ENCODE measurements at places on chromosomes 6 and 20.

- H3K4me1 ChIP-seq = peaks cover 5% of the 10 kb centered on the region
- no peaks in the 10 kb centered on the region for H3K36me3 ChIP-seq
These were observed 90.9 kb upstream of the PREP start for GRCh38 chr6:105493736-105494135.

- H3K27me3 ChIP-seq = no peaks in the 10 kb centered on the region
- H3K4me3 ChIP-seq = no peak overlapping the region
- no peak for DNase-seq
- peaks cover 4% of the 10 kb centered on the region for H3K36me3 ChIP-seq
- no peaks in the 10 kb centered on the region for H3K4me1 ChIP-seq
- H3K27ac ChIP-seq = no peak overlapping the region
These were observed 134.0 kb downstream of the QRSL1 start for GRCh38 chr6:106763361-106763760.

DNA sequence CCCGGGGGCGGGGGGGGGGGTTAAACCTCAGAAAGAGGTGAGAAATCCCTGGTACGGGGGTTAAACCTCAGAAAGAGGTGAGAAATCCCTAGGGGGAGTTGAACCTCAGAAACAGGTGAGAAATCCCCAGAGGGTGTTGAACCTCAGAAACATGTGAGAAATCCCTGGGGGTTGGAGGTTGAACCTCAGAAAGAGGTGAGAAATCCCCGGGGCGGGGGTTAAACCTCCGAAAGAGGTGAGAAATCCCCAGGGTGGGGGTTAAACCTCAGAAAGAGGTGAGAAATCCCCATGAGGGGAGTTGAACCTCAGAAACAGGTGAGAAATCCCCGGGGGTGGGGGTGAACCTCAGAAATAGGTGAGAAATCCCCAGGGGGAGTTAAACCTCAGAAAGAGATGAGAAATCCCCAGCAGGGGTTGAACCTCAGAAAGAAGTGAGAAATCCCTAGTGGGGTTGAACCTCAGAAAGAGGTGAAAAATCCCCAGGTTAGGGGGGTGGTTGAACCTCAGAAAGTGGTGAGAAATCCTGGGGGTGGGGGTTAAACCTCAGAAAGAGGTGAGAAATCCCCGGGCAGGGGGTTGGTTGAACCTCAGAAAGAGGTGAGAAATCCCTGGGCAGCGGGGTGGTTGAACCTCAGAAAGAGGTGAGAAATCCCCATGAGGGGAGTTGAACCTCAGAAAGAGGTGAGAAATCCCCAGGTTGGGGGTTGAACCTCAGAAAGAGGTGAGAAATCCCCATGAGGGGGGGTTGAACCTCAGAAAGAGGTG lies 87.4 kb downstream of the PLG start:
- no peak for DNase-seq
- no peaks in the 10 kb centered on the region for H3K36me3 ChIP-seq
- H3K27ac ChIP-seq = no peak overlapping the region
- no peak overlapping the region for H3K4me3 ChIP-seq
- peaks cover 11% of the 10 kb centered on the region for H3K4me1 ChIP-seq
- no peaks in the 10 kb centered on the region for H3K27me3 ChIP-seq

DNA sequence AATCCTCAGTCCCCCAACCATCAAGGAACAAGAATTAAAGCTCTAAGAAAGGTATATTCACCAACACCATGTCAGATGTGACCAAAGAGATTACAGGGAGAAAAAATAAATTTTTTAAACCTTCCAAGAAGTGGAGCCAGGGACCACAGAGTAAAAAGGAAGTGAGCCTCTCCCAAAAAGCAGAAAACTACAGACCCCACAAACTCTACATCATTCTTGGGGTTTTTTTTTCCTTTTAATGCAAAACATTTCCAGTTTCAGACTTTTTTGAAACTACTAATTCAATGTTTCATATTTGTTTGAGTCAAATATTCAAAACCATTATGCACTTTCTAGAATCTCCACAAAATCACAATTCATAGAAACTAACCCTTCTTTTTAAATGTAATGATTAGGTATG lies 6.8 kb upstream of the IL17F start:
- no peak for DNase-seq
- H3K27me3 ChIP-seq = peaks cover 25% of the 10 kb centered on the region
- no peak overlapping the region for H3K27ac ChIP-seq
- H3K4me1 ChIP-seq = peaks cover 8% of the 10 kb centered on the region
- H3K4me3 ChIP-seq = no peak overlapping the region

DNA sequence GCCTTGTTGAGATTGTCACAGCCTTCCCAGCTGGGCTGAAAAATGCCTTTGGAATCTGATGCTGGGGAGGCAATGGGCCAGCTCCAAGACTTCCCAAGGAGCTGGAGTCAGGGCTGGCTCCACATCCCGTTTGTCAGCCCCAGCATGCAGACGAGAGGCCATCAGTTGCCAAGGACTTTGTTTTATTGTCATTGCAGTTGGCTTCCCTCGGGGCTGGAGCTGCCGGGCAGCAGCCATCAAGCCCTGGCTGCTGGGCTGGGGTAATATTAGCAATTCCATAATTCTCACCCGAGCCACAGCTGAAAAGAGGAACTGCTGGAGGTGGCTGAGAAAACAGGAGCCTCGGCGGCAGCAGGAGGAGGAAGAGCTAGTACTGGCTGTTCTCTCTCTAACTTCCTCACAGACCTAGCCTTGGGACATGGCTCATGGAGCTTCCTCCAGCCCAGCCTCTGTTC lies 182.5 kb downstream of the CDC5L start:
- no peak overlapping the region for H3K27ac ChIP-seq
- H3K4me1 ChIP-seq = peaks cover 6% of the 10 kb centered on the region
- H3K36me3 ChIP-seq = no peaks in the 10 kb centered on the region
- no peak overlapping the region for H3K4me3 ChIP-seq
- H3K27me3 ChIP-seq = peaks cover 40% of the 10 kb centered on the region

- no peak overlapping the region for H3K27ac ChIP-seq
- no peak for DNase-seq
- H3K27me3 ChIP-seq = peaks cover 4% of the 10 kb centered on the region
- H3K4me3 ChIP-seq = no peak overlapping the region
These were observed 3.9 kb upstream of the PHF20 start for GRCh38 chr20:35767683-35768481.

DNA sequence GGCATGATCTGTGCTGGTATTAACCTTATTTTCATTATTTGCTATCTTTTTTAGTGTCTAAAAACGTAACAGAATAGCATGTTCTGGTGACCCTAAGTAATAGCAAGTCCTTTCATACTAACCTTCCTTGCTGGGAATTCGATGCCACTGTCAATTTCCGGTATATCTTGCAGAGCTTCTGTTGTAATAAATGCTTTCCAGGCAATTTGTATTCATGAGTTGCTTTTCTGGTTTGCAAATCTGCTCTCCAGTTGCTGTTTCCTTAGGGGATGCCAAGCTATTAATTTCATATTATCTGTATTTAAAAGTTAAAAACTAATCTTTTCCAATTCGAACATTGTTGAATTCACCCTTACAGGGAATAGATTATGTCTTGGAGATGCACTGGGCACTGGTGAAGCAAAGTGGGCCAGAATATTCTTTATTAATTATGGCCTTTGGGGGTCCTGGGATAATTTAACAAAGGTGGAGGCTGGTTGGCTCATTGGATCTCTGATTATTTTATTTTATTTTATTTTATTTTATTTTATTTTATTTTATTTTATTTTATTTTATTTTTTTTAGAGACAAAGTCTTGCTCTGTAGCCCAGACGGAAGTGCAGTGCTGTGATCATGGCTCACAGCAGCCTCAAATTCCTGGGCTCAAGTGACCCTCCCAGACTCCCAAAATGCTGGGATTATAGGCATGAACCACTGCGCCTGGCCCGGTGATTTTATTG lies 123.6 kb upstream of the GLP1R start:
- H3K27ac ChIP-seq = no peak overlapping the region
- DNase-seq = no peak
- H3K4me1 ChIP-seq = no peaks in the 10 kb centered on the region
- peaks cover 3% of the 10 kb centered on the region for H3K27me3 ChIP-seq
- no peak overlapping the region for H3K4me3 ChIP-seq

- H3K27me3 ChIP-seq = no peaks in the 10 kb centered on the region
- no peaks in the 10 kb centered on the region for H3K36me3 ChIP-seq
- no peak for DNase-seq
- H3K4me3 ChIP-seq = no peak overlapping the region
- H3K27ac ChIP-seq = peak overlapping the region; percentile 34
- H3K4me1 ChIP-seq = peaks cover 37% of the 10 kb centered on the region
These were observed 134.8 kb downstream of the LY86 start for GRCh38 chr6:6723361-6723760.

DNA sequence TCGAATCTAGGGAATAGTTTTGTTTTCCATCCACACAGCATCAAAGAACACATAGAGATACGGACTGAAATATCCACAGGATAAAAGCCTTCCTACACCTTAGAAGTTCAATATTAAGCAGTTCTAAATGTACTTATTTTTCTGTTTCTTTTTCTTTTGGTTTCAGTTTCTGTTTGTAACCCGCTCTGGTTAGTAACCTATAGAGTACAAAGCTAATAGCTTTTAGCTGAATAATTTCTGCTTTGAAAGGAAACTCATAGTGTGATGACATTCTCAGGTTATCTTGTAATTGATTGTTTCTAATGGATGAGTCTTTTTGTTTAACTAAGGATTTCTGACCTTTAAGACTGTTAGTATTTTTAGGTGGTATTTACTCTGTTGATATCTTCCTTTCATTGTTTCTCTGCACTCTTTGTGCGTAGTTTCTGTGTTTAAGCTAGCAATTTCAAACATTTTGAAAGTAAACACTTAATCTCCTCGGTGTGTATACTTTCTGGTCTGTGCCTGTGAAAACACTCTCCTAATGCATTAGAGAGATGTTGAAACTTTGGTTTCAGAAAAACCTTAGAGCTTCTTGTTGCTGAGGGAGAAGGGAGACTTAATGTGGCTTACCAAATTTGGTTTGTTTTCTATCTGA lies 385.5 kb downstream of the HDGFL1 start:
- H3K4me1 ChIP-seq = peaks cover 17% of the 10 kb centered on the region
- DNase-seq = no peak
- peak overlapping the region; percentile 47 for H3K4me3 ChIP-seq
- no peaks in the 10 kb centered on the region for H3K27me3 ChIP-seq

GRCh38 chr6:143115728-143116127 lies 55.0 kb downstream of the AIG1 start:
- no peak for DNase-seq
- no peaks in the 10 kb centered on the region for H3K4me1 ChIP-seq
- no peak overlapping the region for H3K4me3 ChIP-seq
- no peaks in the 10 kb centered on the region for H3K36me3 ChIP-seq
- no peaks in the 10 kb centered on the region for H3K27me3 ChIP-seq

GRCh38 chr6:25706314-25707014 lies 48.1 kb upstream of the SLC17A4 start:
- DNase-seq = no peak
- no peaks in the 10 kb centered on the region for H3K4me1 ChIP-seq
- H3K36me3 ChIP-seq = no peaks in the 10 kb centered on the region

- DNase-seq = no peak
- H3K27me3 ChIP-seq = no peaks in the 10 kb centered on the region
- H3K4me3 ChIP-seq = peak overlapping the region; percentile 96
These were observed 435 bp downstream of the ZSWIM3 start for GRCh38 chr20:45857882-45858216.

DNA sequence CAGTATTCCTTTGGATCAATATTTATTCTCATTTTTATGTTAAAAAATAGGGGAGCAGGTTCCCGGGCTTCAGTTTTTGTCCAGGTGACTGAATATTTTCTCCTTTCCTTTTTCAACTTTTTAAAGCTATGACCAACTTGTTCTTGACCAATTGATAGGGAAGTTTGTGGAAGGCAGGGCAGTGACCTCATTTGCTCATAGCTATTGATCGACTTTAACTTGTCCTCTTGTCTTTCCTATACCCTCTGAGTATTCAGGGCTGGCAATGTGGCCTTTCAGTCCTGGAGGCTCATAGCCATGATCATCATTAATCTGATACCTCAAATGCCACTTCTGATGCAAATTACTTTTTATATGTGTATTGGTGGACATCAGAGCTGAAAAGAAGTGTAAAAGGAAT lies 448.8 kb downstream of the KIF16B start:
- peaks cover 3% of the 10 kb centered on the region for H3K27me3 ChIP-seq
- no peak overlapping the region for H3K27ac ChIP-seq
- no peak overlapping the region for H3K4me3 ChIP-seq
- no peaks in the 10 kb centered on the region for H3K4me1 ChIP-seq
- DNase-seq = no peak

GRCh38 chr6:168989421-168989820 lies 264.2 kb downstream of the THBS2 start:
- no peak for DNase-seq
- no peak overlapping the region for H3K4me3 ChIP-seq
- H3K27ac ChIP-seq = no peak overlapping the region
- peaks cover 8% of the 10 kb centered on the region for H3K4me1 ChIP-seq

DNA sequence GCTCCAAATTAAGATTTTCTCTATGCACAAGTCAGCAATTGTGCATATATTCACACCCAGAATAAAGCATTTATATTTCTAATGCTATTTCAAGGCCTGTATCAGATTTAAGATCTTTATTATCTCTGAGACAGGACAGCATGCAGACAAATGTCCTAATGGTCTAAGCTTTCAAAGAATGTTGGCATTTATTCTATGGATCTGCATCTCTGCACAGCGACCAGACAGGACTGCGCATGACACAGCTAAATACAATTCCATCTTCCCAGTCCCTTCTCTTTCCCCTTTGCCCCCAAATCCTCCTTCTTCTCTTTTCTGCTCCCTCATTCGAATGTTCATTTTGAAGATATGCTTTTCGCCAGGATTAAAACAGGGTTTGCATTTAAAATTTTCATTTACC lies 478.5 kb downstream of the PKHD1 start:
- no peaks in the 10 kb centered on the region for H3K27me3 ChIP-seq
- no peaks in the 10 kb centered on the region for H3K4me1 ChIP-seq
- no peak overlapping the region for H3K4me3 ChIP-seq

DNA sequence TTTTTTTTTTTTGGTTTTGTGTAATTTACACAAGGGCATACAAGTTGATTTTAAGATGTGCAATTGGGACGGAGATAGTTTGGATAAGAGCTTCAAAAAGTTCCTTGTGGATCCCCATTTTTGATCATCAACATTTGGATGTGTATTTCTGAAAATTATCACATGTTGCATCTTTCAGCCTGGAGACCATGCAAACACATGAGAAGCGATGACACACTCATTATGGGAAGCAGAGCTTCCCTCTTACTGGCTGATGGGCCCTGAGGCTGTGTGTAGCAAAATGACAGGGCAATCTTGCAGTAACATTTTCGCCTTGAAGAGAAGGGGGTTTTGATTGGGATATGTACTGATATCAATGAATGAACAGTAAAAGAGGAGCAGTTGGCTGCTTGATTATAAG lies 22.0 kb upstream of the RIPK1 start:
- H3K4me3 ChIP-seq = no peak overlapping the region
- no peak for DNase-seq
- no peaks in the 10 kb centered on the region for H3K36me3 ChIP-seq
- H3K4me1 ChIP-seq = peaks cover 7% of the 10 kb centered on the region

All from type B pancreatic cell (in vitro differentiated cells).